ENCODE measurements at places on chromosomes 16 and 17.

DNA sequence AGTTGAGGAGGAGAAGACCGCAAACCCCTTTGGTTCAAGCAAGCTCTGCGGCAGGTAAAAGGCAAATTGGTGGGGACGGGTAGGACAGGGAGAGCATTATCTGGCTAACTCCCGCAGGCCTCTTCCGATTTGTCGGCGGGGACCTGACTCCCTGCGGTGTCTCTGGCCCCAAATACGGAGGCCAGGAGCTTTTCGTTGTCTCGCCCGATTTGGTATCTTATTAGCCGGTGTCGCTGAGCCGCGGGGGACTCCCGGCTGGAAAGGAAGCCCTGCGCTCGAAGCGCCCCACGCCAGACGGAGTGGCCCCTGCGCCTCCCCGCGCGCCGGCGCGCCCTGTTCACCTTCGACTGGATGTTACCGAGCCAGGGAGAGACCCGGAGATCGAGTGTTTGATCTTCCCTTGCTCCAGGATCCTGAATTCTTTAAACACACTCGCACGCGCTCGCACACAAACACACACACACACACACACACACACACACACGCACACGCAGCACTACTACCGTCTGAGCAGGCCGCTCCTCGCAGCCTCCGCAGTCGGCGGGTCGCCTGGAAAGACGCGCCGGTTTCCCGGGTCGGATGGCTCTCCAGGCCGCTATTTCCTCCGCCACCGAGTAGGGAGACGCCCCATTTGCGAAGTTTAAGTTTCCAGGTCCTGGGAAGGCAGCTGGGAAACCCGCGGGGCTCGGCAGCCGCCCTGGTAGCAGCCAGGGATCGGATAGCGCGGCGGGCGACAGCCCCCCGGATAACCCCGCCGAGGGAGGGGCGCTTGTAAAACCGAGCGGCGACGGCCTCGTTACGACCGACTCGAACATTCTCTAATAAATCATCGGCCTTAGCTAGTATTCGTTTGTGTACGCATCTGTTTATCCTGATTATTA is 3.3 kb downstream of the PRAC1 start:
- no peak for DNase-seq

DNA sequence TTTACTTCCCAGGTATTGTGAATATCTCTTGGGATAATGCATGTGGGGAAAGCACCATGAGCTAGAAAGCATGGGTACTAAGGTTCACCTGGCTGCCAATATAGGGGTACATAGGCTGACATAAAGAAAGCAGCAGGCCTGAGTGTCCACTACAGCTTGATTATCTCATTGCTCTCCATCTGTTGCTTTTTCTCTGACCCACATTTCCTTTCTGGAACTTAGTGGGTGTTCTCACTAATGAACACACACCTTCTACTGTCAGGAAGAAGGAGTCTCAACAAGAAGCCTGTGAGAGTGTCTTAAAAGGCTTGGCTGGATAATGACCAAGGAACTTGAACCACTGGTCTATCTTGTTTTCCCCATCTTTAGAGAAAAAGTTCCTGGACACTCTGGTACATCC is 62.5 kb downstream of the CA10 start:
- DNase-seq, result no peak

- no peak for DNase-seq
Observed at GRCh38 chr17:81923302-81924260, 4.0 kb downstream of the MAFG start.

GRCh38 chr17:40938981-40939380 is 1.5 kb upstream of the KRT23 start:
- no peak for DNase-seq

DNA sequence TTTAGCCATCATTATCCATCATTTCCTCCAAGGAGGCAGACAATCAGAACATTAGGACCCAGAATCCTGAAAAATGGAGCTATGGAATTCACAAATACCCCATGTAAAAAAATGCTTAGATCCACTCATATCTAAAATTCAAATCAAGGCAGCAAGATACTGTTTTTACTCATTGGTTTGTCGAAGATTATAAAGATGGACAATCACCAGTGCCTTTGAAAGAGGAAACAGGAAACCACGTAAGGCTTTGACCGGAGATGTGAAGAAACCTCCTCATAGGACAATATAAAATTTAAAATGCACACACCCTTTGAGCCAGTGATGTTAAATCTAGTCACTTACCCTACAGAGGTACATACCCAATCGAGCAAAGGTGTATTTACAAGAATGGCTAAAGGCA is 130.0 kb downstream of the XYLT1 start:
- DNase-seq, result no peak

DNA sequence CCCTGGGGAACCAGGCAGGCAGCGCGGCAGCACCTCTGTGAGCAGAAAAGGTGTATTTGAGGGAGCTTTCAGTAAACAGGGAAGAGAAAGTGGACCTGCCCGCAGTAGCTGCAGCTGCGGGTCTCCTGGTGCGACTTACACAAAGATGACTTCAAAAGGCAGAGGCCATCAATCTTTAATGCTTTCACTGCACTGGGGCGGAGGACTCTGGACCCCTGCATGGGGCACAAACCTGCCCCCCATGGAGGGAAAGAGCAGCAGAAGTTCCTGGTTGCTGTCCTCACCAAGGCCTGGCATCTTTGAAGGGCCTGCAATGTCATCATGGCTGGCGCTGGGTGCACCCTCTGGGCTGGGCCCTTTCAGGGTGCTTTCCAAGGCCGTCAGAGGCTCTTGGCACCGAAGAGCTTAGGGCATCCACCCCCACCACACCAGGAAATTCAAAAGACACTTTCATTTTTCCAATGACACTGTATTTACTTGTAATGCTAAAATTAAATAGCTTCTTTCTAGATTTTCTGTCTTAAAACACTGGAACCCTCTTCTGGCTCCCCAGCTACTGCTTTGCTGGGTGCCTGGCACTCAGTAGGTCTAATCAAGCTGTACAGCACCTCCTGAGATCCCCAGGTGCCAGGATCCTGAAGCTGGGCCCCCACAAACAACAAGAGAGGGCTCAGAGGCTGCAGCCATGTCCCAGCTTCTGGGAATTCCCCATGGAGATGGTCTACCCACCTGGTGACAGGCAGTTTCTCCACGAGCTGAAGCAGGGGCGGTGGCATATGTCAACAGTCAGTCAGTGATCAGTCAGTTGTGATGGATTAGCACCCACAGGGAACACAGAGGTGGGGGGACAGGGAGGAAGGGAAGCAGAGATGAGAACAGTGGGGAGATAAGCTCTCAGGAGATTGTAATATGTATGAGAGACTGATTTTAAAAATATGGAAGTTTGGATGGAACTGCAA is 2.1 kb upstream of the CACNG1 start:
- DNase-seq, result no peak

- DNase-seq, result peak; percentile 30
Observed at GRCh38 chr17:47253541-47254402, at the start of gene ITGB3. Gene ITGB3, plus strand, starts transcription at chr17:47253827. Its CDS starts 35 bp downstream, at chr17:47253862.

DNA sequence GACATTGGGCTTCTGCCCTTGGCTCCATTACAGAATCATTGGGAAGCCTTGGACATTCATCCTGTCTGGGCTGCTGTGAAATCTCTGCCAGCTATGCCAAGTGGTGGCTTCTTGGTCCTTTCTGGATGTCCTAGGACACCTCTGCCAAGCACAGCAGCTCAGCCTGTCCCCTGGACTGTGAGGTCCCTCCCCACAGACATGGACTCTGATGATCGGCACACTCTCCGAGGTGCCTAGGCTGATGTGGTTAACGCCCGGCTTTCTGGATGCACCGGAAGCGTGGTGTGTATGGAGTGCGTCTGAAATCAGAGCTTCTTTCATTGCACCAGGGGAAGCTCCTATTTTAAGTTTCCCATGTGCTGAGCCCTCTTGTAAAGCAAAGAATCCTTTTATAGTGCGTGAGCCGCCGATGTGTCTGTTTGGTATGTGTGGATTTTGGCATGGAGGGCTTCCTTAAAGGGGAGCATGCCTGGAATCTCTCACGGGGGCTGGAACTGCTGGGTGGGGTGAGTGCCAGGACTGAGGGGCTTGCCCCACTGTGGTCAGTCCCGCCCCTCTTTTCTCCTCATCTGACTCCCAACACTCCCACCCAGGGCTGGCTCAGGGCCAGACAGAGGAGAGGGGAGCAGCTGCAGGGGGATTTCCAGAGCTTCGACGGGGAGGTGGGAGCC is 7.0 kb upstream of the ARHGAP23 start:
- no peak for DNase-seq

DNA sequence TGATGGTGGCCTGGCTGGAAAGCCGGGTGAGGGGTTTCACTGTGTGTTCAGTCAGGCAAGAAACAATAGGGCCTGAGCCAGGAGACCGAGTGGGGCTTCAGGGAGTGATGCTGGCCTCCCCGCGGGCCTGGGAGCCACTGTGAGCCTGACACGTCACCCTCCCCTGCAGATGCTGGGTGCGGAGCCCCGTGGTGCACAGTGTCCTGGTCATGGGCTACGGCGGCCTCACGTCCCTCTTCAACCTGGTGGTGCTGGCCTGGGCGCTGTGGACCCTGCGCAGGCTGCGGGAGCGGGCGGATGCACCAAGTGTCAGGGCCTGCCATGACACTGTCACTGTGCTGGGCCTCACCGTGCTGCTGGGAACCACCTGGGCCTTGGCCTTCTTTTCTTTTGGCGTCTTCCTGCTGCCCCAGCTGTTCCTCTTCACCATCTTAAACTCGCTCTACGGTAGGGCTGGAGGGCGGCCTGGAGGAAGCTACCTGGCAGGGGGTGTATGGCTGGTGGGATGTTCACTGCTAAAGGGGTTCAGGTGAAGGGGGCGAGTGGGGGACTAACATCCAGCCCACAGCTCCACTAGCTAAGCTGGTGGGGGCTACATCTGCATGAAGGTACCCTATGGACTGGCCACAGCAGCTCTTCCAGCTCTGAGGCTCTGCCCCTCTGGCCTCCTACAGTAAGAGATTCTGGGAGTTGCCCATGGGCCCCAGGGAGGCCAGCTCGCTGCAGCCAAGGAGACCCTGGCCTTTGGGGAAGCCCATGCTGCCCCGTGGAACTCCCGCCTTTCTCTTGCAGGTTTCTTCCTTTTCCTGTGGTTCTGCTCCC is 32.4 kb downstream of the ADGRG5 start:
- no peak for DNase-seq

GRCh38 chr17:58278661-58279015 is 2.1 kb downstream of the MPO start:
- no peak for DNase-seq

DNA sequence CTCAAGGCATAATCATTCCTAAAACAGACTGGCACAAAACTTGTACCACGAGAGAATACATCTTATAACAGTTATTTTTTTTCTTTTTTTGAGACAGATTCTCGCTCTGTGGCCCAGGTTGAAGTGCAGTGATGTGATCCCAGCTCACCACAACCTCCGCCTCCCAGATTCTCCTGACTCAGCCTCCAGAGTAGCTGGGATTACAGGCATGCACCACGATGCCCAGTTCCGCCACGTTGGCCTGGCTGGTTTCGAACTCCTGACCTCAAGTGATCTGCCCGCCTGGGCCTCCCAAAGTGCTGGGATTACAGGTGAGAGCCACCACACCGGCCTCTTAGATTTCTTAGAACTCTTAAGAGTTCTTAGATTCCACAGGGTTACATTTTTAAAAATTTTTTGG is 4.1 kb downstream of the NUFIP2 start:
- DNase-seq, result no peak

GRCh38 chr16:86894029-86894567 is 315.7 kb downstream of the FOXL1 start:
- DNase-seq, result no peak

GRCh38 chr17:63834431-63835166 is 7.1 kb upstream of the FTSJ3 start:
- DNase-seq, result peak; percentile 64

DNA sequence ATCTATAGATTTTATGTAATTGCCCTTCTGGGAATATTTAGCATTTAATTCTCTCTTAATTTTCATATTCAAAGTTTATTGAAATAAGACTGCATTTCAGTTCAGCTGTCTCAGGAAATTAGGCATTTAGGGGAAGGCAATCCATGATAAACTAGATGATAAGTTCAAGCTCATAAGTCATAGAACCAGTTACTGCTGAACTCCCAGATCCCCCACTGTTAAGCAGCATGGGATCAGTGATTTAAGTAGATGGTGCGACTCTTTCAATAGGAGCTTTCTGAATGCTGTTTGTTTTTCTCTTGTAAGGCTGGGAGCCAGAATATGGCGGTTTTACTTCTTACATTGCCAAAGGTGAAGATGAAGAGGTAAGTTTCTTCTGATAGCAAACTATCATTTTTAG is 23.8 kb downstream of the OGFOD1 start:
- no peak for DNase-seq

DNA sequence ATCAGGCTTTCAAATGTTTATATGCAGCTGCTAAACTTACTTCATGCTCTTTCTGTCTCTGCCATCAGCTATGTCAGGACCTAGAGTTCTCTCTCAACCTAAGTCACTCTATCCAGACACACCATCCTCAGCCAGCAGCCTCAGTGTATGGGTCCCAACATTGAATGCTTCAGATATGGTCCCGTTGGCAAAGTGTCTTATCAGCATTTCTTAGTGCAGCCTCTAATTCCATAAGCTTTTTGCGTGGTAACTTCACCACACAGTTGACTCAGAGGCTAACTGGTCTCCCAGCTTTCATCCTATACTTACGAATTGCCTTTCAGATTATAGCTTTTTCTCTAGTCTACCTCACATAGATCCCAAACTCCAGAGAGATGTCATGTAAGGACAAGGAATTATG is 402.9 kb upstream of the EEF2KMT start:
- DNase-seq, result no peak

DNA sequence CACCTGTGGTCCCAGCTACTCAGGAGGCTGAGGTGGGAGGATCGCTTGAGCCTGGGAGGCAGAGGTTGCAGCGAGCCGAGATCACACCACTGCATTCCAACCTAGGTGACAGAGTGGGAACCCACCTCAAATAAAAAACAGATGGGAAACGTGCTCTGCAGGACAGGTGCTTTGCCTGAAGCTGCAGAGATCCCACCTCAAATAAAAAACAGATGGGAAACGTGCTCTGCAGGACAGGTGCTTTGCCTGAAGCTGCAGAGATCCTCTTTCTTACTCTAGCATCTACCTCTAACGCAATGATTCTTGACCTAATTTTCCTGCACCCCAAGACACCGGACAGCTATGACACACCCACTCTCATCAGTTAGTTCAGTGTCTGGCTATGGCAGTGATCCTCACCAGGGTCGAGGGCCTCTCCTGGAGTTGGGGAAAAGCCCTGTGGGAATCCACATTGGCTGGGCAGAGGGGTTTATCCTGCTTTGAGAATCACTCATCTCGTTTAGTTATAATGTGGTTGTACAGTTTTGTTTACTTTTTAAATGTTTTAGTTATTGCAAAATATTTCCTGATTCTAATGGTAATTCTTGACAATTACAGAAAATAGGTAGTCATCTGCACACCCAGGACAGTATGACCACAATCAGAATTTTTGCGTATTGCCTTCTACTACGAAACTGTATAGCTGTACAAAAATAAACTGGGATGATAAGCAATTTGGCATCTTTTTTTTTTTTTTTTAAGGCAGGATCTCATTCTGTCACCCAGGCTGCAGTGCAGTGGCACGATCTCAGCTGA is 11.4 kb downstream of the VPS53 start:
- DNase-seq, result no peak

Measured in NCI-H446 (cell line).